B cell (primary cell): ENCODE measurements at places on chromosomes 16 and 17. TPM values are rescaled to one million over a fixed set of nuclear protein-coding genes. Genes with fewer than 3 reads are reported as not detected.

CSH1 gene
- total RNA-seq: not detected in 2 replicates

SGF29 gene
- 52.5 and 52.9 TPM in 2 replicates for total RNA-seq

MEOX1 gene
- total RNA-seq: not detected in 2 replicates

PLCG2 gene
- total RNA-seq: 812 and 852 TPM in 2 replicates

CDRT15 gene
- not detected in 2 replicates for total RNA-seq

SNAI3 gene
- 8.2 and 8.8 TPM in 2 replicates for total RNA-seq

CDH8 gene
- not detected in 2 replicates for total RNA-seq

SMTNL2 gene
- not detected in 2 replicates for total RNA-seq

KRTAP9-1 gene
- not detected in 2 replicates for total RNA-seq

MT1E gene
- not detected in 2 replicates for total RNA-seq

DHX40 gene
- 28.7 and 30.4 TPM in 2 replicates for total RNA-seq

EVI2A gene
- total RNA-seq: 47.3 and 49.3 TPM in 2 replicates

PERCC1 gene
- 0.34 and 0.64 TPM in 2 replicates for total RNA-seq

TAOK1 gene
- total RNA-seq: 78.8 and 80.7 TPM in 2 replicates

KIF18B gene
- 0.44 TPM in 1 of 2 replicates, not detected in the other for total RNA-seq

DNA sequence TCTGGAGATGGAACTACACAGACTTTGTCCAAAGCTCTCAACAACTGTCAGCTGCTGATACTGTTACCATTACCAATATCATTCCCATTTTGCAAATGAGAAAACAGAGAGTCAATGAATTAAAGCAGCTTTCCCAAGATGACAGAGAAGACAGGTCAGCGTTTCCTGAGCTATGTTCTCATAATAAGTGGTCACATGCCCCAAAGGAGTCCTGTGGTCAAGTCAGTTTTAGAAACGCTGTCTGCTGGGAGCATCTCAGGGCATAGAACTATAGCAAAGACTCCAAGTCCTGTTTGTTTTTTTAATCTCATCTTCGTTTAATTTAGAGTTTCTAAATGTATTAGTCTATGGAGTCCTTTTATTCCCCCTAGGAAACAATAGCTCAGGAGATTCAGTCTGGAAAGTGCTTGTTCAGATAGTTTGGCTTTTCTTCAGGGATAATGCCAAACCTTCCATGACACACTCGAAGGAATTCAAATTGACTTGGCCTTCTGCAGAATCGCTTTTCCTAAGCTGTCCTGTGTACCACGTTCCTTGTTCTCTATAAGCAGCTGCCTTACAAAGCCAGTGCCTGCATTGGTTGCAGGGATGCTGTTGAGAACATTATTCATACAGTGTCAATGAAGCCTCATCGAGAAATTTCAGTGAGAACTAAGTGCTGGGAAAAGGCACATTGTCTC lies 12.1 kb downstream of the CCDC42 start:
- DNase-seq: no peak

DNA sequence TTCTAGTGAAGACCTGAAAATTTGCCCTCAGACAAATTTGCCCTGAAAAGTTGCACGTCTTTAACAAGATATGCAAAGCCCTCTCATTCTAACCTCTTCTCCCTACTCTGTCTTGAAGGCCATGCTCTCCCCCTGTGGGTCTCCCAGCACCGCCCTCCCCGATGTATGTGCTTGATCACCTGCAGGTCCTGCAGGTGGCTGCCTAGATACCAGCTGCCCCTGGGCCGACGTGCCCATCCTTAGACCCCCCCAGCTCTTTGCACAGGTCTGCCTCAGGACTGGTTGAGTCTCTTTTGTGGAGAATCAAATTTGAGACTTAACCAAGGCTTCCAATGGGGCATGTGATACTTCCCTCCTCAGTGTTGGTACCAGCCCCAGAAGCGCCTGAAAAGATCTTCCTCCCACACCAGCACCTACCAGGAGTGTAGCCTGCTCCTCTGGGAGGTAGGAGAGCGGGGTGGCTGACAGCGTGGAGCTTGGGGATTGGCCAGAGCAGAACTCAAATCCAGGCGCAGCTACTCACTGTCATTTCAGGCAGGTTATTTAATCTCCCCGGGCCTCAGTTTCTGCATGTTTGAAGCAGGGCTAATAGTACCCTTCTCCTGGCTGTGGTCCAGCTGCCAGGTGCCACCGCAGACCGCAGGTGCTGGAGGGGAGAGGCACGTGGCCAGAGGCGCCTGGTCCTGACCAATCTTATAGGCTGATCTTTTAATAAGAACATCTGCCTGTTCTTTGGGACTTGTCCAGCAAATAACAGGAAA lies 4.5 kb upstream of the MRPL38 start:
- no peak for DNase-seq

DNA sequence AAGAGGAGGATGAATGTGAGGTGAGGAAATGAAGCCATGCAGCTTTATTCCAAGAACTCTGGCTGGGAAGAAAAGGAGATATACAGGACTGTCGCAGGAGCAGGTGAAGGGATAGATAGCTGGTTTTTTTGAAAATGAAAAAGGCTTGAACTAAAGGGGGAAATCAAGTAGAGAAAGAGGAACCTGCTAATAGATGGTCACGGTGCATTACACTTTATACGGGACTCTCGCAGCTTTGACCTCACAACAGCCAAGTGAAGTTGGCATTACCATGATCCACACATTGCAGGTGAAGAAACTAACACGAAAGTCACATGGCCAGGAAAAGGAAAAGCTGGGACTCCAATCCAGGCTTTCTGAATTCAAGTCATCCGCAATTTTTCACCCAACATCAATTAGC lies 86.9 kb downstream of the HS3ST2 start:
- DNase-seq: peak; percentile 40

GRCh38 chr16:2155977-2156848 lies 631 bp downstream of the TRAF7 start:
- DNase-seq: no peak

GRCh38 chr17:38469875-38470274 lies 41.6 kb downstream of the ARHGAP23 start:
- no peak for DNase-seq

DNA sequence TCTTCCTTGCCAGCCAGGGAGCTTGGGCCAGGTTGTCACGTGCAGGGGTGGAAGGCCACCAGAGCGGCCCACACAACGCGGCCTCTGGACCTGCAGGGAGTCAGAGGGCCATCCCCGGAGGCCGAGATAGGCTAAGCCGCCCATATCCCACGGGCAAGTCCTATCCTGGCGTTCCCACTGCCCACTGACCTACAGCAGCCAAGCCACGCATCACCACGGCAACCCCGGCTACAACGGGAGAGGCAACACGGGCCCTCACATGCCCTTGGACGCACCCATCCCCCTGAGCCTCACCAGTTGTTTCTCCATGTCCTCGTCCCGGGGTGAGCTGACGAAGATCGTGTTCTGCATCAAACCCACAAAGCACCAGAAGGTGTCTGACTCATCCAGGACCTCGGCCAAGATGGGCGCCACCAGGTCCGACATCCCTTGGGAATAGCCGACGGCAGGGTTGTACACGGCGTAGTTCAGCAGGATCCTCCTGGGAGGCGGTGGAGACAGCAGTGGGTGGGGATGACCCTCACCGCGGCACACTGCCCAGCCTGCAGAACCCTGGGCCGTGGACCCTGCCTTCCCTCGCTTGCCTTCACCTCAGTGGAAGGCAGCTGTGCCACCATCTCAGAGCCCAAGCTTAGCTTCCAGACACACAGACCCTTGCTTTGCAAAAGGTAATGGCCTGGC lies 88.2 kb downstream of the TBC1D16 start:
- peak; percentile 5 for DNase-seq

DNA sequence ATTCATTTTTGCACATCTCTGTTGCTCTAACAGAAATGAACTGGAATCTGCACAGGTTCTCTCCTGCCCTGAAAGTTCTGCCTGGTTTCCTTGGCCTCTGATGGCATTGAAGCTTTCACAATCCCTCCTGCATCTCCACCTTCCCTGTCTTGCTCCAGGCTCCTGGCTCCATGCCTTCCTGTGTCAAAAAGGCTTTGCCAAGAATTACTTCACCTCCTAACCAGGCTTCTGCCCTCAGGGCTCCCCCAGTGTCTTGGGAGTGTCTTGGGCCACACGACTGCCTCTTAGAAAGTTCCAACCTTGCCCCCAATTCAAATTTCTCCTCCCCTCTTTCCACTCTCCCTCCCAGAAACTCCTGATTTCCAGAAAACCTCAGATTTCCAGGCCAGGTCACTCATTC lies 37.0 kb upstream of the DNAH9 start:
- no peak for DNase-seq

DNA sequence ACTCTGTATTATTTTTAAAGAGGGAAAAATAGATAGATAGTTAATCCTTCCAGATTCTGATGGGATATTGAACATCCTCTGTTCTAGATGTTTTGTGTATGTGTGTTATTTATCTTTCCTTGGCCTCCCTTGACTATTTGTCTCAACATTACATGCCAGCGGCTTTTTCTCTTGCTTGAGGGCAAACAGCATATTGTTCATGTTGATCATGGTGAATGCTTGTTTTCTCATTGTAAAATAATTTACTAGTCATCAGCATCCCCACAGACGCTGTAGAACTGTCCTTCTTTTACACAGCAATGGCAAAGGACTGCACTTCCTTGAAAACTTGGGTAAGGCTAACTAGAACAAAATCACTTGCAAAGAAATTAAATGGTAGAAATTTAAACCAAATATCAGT lies 1376.4 kb upstream of the GOT2 start:
- DNase-seq: no peak

- DNase-seq: no peak
Measured at GRCh38 chr16:73616166-73616753, 568.3 kb upstream of the ZFHX3 start.

GRCh38 chr16:57628783-57629293 lies 408 bp downstream of the ADGRG1 start:
- no peak for DNase-seq

GRCh38 chr17:7700510-7700909 lies 4.5 kb upstream of the EFNB3 start:
- no peak for DNase-seq

DNA sequence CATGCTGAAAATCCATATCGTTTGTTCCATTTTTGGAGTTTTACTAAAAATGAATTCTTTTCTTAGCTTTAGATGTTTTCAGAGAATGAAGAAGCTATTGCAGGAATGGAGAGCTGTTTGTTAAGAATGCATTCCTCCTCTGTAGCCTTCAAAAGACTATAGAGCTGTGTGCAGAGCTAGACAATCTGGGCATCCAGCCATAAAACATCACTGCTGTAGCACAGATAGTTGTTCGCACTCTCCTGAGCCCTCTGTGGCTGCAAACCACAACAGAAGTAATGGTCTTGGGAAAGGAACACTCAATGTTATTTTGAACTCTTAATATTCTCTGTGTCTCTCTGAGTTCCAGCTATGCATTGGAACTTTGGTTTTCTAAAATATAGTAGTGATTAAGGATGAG lies 4.9 kb downstream of the TNRC6C start:
- DNase-seq: no peak

DNA sequence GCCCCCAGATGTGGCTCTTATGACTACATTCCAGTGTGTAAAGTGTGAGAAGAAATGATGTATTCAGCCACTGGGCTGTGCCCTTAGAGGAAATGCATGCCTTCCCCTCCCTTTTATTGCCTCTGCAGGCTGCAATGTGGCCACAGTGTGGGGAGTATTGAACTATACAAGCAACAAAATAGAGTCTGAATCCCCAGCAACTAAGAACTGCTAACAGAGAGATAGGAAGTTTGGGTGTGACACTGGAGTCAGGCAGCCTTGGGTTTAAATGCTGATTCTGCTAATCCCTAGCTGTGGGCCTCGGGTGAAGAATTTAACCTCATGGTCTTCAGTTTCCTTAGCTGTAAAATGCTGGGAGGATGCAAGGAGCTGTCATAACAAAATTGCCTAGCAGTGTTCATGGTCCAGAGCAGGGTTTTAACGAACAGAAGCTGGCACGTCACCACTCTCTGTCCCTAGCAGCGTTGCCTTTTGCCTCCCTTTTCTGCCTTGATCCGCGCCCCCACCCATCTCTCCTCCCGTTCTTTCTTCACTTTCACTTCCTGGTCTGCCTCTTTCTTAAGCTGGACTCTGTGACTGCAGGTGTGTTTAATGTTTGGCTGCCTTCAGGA lies 50.3 kb downstream of the KPNA2 start:
- peak; percentile 64 for DNase-seq

DNA sequence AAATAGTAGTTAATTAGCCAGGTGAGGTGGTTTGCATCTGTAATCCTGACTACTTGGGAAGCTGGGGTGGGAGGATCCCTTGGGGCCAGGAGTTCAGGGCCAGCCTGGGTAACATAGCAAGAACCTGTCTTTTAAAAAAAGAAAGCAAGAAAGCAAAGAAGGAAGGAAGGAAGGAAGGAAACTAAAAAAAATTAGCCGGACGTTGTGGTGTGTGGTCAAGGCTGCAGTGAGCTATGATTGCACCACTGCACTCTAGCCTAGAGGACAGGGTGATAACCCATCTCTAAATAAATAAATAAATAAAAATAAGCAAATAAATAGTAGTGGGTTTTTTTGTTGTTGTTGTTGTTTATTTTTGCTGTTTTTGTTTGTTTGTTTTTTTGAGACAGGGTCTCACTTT lies 39.3 kb upstream of the MAP2K6 start:
- DNase-seq: no peak

- no peak for DNase-seq
Measured at GRCh38 chr17:47401100-47401499, 77.3 kb downstream of the EFCAB13 start.

GRCh38 chr17:32141258-32141657 lies 1.0 kb upstream of the RHOT1 start:
- DNase-seq: peak; percentile 38

DNA sequence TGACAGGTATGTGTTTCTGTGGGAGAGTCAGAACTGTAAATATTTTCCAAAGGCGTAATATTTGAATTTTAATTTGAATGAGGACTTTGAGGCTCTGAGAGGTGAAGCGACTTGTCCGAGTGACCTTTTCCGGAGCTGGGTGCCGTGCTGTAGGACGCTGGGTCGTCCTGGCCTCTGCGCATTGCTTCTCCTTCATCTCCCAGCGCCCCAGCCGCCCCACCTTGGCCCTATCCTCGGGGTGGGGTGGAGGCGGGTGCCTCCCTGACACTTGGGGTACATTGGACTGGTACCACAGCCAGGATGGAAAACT lies 147.8 kb downstream of the SPECC1 start:
- no peak for DNase-seq

DNA sequence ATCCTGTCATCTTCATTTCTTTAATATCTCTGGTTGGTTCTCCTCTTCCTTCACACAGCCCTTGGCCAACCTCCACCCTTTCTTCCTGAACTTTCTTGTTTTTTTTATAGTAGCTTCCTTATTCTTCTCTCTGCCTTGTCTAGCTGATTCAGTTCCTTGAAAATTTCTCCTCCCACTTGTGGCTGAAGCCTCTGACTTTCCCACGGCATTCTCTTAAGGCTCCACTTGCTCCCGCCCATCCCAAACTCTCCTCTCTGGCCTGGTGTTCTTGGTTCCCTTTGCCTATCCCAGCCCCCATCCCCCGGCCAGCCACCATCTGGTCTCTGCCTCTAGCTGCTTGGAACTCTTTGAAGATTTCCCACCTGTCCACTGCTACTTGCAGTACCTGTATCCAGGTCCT lies 29.1 kb downstream of the NLRP1 start:
- DNase-seq: no peak

GRCh38 chr16:22692034-22692433 lies 121.9 kb upstream of the HS3ST2 start:
- DNase-seq: no peak
